ENCODE measurements at places on chromosomes 7 and 10.

GRCh38 chr7:124956160-124956559 lies 26.5 kb upstream of the POT1 start:
- no peak for DNase-seq

- DNase-seq = no peak
Observed at GRCh38 chr10:82813856-82814255, 938.9 kb downstream of the NRG3 start.

DNA sequence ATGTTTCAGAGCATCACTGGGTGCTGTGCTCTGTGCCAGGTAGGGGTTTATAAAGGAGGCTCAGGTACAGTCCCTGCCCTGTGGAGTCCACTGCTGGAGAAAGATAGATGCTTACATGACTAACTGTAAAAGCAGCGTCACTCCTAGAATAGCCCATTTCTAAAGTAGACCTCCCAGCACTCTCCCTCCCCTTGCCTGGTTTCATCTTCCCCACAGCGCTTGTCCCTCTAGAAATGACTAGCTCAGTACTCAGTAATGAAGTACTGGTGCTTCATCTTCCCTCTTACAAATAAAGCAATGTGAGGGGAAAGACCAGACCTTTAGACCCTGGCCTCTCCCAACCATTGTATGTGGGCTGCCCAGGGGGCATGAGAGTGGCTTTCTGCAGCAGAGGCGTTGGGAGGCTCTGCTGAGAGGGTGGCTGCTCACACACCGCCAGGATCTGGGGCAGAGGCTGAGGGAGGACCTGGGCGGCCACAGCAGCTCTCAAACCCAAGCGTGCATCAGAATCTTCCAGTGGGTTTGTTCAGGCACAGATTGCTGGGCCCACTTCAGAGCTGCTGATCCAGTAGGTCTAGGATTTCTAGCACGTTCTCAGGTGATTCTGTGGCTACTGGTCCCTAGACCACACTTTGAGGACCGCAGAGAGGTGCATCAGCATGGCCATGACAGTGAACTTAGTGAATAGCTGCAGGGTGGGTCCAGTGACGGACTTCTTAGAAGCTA lies 110.3 kb upstream of the ANLN start:
- no peak for DNase-seq

- DNase-seq = no peak
Observed at GRCh38 chr10:23217471-23217870, 25.4 kb downstream of the PTF1A start.

DNA sequence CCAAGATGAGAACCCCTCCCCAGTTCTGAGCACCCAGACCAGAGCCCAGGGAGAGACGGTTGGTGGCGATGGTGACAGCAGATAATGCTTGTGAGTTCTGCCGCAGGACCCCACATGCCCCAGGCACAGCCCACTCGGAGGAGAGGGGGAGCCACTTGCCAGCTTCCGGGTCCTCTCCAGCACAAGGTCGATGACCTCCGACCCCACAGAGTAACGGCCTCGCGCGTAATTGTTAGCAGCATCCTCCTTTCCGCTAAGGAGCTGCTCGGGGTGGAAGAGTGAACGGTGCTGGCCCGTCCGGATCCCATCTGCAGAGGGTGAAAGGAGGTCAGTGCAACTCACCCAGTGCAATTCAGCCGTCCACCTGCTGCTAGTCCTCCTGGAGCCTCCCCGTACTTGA lies 9.5 kb downstream of the TUBAL3 start:
- no peak for DNase-seq

- no peak for DNase-seq
Observed at GRCh38 chr7:122203814-122204213, 59.8 kb upstream of the AASS start.

All from RKO (cell line).